ENCODE measurements at places on chromosomes 1 and 21.

DNA sequence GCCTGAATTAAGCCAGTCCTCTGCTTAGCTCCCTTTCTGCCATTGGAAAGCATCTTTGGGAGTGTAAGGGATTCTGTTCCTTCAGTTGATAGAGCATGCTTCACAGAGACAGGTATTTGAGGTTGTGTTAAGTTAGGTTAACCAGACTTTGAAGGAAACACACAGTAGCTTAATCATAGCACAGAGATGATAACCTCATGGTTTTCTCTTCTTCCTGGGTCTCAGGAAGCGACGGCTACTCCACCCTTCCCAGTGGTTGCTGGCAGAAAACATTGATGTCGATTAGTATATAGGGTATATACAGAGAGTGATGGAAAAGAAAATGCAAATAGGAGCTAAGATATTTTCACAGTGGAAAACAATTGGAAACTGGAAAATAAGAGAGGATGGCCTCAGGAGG lies 42.0 kb downstream of the S1PR1 start:
- DNase-seq: no peak

DNA sequence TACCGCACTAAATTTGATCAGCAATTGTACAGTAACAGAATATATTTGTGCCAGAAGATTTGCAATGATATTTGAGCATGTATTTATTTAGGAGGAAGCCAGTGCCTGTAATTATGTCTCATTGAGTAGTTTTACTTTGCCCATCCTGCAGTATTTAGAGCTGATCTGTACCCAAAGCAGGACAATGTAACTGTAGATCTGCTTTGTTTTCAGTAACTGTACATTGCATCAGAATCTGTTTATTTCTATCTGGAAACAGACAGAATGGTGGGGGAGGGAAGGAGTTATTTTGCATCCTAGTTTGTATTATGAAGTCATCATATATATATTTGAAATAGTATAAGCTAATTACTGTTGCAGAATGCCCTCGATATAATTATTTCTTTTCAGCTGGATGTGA lies 36.2 kb upstream of the LRRC8C start:
- DNase-seq: no peak

DNA sequence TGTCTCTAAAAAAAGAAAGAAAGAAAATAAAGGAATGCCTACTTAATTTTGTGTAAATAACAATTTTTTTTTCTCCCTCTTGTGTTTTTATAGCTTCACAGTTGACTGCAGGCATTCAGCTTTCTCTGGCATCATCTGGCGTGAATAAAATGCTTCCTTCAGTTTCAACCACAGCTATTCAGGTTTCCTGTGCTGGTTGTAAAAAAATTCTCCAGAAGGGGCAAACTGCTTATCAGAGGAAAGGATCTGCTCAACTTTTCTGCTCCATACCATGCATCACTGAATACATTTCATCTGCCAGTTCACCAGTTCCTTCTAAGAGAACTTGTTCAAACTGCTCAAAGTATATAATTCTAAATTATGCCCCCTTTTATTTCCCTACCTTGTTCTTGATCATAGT lies 18.0 kb downstream of the ZMYM1 start:
- no peak for DNase-seq

DNA sequence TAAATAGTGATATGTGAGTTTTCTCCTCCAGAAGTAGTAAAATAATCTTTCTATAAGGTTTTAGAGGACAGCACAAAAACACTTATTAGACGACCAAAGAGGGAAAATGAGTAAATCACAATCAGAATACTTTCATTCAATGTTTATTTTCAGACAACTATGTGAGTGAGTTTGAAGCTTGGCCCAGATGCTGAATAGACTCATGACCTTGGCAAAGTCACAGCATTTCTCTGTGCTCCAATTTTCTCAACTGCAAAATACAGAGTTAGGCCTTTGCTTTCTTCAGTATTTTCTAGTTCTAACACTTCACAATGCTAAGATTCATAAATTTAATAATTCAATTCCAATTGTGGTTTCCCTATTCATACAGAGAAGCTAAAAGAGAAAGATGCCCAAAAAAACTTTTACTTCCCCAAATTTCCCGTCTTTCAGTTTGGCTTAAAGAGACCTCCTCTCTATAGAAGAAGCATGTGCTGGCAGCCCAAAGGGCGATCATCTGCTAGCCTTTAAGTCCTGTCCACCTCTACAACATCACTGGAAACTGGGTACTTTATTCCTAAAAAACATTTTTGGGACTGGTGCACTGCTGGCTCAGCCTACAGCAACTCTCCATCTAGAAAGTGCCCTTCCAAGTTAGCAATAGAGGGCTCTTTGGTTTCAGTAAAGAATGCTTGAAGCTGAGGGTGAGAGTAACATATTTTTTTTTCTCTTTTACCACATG lies 116.8 kb upstream of the GORAB start:
- no peak for DNase-seq

- DNase-seq: no peak
These were observed 75.2 kb downstream of the OLFML2B start for GRCh38 chr1:161948435-161948834.

GRCh38 chr21:42247716-42248115 lies 28.8 kb downstream of the ABCG1 start:
- no peak for DNase-seq

- no peak for DNase-seq
These were observed 590.9 kb upstream of the PLXNA2 start for GRCh38 chr1:208835097-208835463.

- DNase-seq: no peak
These were observed 793.2 kb downstream of the PLA2G4A start for GRCh38 chr1:187621951-187622350.

GRCh38 chr1:30743584-30744059 lies 14.0 kb downstream of the LAPTM5 start:
- no peak for DNase-seq
